ENCODE measurements at places on chromosomes 4 and X. TPM values are rescaled to one million over a fixed set of nuclear protein-coding genes. Genes with fewer than 3 reads are reported as not detected.

The CXCL13 gene
- not detected for total RNA-seq

The TEX13D gene
- total RNA-seq = not detected

The FGF5 gene
- total RNA-seq = 0.32 TPM

The PCDH11X gene
- total RNA-seq = not detected

The CT83 gene
- total RNA-seq = not detected

The CENPVL2 gene
- not detected for total RNA-seq

The NEUROG2 gene
- total RNA-seq = not detected

The NPY5R gene
- total RNA-seq = not detected

The PSAPL1 gene
- total RNA-seq = 0.14 TPM

The KLHL8 gene
- 4.4 TPM for total RNA-seq

The SMARCA1 gene
- total RNA-seq = 65.7 TPM

The RUFY3 gene
- total RNA-seq = 10.4 TPM

The ETDB gene
- not detected for total RNA-seq

The MRPL1 gene
- 17.0 TPM for total RNA-seq

The HPGDS gene
- total RNA-seq = not detected

The RASSF6 gene
- total RNA-seq = 0.80 TPM
